ELR (cell line): ENCODE measurements at places on chromosomes 3 and 15.

DNA sequence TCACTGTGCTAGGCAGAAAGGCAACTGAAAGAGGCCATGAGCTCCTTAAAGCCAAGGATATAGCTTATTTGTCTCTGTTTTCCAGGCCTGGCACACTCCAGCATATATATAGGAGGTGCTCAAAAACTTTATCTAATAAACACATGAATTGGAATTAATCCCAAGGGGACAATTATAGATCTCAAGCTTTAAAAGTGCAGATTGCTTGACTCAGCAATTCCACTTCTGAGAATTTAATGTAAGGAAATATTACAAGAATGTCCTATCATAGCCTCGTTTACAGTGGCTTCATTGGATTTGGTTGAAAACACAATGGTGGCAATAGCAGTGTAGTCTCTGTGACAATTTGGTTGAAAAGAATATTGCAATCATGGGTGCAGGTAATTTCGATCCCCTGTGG, 267.3 kb downstream of the SHQ1 start:
- DNase-seq, result no peak

GRCh38 chr15:44035781-44036699, 159.0 kb downstream of the FRMD5 start:
- DNase-seq, result no peak

GRCh38 chr3:71512000-71512399, 71.5 kb downstream of the FOXP1 start:
- DNase-seq, result no peak

- DNase-seq, result no peak
These were observed 119.2 kb downstream of the FHIT start for GRCh38 chr3:61132062-61132461.

DNA sequence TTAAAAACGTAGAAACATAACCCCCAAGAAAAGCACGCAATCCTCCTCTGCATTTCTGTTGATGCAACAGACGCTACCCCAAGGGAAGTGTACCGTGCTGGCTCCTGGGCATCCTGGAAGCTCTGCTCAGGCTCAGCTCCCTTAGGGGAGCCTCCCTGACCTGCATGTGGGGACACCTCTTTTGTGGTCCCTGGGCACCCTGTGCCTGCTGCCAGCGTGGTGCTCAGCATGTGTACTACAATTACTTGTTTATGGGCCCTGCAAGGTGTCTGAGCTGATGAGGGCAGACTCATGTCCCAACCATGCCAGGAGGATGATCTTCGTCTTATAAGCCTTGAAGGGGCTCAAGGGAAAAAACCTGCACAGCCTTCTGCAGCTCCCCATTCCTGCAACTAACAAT, 18.3 kb downstream of the EHD4 start:
- DNase-seq, result no peak

GRCh38 chr3:117266806-117267205, 557.2 kb downstream of the TUSC7 start:
- no peak for DNase-seq

GRCh38 chr3:80564391-80564790, 796.6 kb upstream of the ROBO1 start:
- DNase-seq, result no peak

DNA sequence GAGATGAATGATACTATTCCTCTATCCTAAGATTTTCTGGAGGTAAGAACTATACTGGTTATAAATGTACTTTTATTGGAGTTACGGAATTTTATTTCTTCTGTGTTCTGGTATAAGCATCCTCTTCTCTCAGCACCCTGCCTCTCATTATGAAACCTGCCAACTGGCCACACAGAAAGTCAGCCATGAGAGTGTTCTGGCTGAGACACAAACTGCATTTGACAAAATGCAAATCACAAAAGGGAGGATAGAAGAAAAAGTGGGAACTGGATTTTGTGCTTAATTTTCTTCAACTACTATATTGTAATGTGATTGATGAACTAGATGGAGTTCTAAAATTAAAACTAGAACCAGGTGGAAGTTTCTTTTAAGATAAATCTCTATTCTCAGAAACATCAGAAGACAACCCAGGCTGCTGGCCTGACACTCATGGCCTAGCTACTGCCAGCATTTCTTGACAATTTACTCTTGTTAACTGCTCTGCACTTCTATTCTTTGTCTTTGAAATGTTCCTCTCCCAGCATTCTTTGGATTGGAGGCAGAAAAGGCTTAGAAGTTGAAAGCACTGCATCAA, 143.1 kb downstream of the WDR76 start:
- no peak for DNase-seq

GRCh38 chr3:11077466-11077865, 76.8 kb upstream of the HRH1 start:
- peak; percentile 48 for DNase-seq

- DNase-seq, result no peak
These were observed 47.0 kb downstream of the OCA2 start for GRCh38 chr15:28051955-28052633.

DNA sequence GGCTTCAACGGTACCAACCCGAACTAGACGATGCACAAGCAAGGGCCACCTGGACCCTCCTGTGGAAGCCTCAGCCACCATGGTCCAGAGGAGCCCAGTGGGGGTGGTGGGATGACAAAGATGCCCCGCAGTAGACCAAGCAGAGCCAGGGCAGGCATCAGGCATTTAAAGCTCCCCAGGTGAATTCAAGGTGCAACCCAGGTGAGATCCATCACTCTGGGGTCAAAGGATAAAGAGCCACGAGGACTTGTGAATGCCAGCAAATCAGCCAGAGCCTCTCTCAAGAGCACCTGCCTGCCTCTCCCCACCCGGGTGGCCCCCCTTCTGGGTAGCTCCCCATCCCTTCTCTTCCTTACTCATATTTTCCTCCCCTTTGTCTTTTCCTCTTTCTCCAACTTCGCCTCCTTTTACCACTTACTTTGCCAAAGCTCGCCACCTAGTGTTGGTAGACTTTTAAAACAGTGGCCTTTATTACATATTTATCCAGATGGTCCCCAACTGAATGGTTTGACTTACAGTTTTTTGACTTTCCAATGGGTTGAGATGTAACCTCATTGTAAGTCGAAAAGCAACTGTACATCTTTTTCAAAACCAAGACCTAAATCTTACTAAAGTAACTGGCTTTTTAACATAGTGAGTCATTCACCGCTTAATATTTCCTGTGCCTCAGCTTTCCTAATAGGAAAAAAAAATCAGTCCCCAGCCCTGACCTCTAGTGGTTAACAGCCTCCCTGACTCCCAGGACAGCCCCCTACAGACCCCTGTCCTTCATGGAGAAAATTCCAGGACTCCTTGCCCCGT, 18.8 kb downstream of the PLA2G4F start:
- DNase-seq, result peak; percentile 70

DNA sequence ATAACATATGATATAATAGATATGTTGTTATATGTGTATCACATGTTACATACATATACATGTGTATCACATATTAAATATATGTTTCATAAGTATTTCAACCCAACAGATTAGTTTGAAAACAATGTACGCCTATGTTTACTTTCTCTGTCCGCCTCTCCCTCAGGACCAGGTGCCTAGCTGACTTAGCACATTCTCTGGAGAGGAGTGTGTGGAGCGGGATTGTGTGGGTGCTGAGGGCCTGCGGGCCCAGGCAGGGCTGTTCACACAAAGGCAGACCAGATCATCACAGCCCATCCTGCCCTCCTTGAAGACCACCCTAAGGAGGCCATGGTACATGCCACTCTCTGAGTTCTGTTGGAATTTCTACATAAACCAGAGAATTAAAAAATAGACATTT, 81.0 kb downstream of the PLXNA1 start:
- no peak for DNase-seq

DNA sequence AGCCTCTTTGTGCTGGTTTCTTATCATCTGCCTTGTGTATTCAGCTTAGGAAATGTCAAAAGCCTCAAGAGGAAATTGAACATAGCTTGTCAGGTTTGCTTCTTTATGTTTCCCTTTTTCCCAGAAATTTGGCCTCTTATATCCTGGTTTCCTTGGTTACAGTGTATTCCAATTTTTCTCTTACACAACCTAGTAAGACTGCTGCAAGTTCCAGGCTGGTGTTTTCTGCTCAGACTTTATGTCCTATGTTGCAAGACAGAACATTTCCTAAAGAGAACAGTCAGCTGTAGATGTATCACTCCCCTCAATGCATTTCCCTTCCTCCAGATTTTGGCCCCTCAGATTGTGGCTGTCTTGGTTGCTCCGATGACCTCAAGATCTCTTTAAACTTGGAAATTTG, 102.5 kb downstream of the SH3GL3 start:
- no peak for DNase-seq

DNA sequence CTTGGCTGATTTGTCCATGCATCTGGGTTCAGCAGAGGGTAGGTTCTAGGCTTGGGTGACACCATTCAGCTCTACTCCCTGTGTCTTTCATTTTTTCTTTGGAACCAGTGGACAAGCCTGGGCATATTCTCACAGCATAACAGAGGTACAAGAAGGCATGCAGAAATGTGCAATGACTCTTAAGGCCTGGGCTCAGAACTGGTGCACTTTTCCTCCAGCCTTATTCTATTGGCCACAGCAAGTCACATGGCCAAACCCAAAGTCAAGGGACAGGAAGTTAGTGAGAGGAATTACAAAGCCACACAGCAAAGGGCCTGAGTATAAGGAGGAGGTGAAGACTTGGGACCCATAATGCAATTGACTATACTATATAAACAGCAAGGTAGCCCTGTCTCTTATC, 200.9 kb upstream of the CTDSPL start:
- DNase-seq, result no peak

DNA sequence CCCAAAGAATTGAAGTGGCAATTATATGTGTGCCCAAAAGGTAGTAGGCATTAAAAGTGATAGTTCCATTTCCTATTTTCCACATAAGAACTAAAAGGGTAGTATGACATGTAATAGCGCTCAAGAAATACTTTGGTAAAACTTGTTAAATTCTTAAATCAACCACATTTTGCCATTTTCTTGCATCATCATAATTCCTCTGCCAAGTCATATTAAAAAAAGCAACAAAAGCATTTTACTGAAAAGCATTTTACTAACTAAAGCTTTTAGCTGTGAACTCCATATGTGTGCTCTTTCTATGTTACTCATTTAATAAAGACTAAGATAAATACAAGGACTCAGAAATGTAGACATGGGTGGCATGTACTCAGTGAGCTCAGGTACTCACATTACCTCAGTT, 70.1 kb downstream of the GPR160 start:
- DNase-seq, result no peak

- no peak for DNase-seq
These were observed 329.3 kb downstream of the TBL1XR1 start for GRCh38 chr3:176867681-176868663.

GRCh38 chr3:38022896-38023709, 6.3 kb downstream of the PLCD1 start:
- DNase-seq, result no peak

GRCh38 chr3:125477701-125478100, 42.3 kb downstream of the SNX4 start:
- no peak for DNase-seq
